GF-D8 (cell line): ENCODE measurements at places on chromosomes 2 and 18.

DNA sequence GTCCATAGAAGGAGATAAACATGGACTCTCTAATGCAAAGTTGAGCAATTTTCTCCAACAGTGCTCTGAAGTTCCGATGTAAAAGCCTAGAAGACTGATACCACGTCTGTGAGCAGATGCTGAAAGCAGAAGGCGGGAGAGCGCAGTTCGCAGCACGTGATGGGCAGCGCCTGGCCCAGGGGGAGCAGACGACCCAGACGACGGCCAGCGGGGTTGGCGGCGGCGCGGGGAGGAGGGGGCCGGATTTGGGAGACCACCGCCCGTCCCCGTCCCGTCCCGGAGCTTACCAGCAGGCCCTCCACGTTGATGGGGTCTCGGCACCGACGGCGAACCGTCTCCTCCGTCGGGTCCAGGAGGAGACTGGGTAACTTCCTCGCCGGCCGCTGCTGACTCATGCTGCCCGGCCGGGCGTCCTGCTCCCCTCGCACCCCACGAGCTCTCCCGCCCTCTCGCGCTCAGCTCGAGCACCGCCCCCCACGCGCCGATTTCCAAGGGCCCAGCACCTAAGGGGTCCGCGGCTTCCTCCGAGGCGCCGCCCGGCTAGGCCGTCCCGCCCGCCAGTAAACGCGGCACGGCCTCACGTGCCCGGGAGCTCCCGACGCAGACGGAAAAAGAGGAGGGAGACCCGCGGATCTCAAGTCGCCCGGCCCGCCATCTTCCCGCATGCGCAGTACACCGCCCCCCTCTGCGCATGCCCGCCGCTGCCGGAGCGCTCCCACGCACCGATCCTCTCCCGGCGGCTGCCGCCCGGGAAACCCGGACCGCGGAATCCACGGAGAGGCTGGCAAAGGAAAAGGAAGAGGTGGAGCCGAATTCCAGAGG lies at the start of gene E2F6:
E2F6 (minus strand) TSS at position 677 of the 822 bp plus-strand sequence; CDS start at position 395, 282 bp downstream.
- DNase-seq = peak; percentile 62

- peak; percentile 16 for DNase-seq
Measured at GRCh38 chr18:48539406-48540250, 797 bp downstream of the CTIF start.

GRCh38 chr18:45243340-45244110 lies 371.8 kb upstream of the SLC14A2 start:
- DNase-seq = no peak

- DNase-seq = no peak
Measured at GRCh38 chr18:3592864-3593263, 142.9 kb downstream of the TGIF1 start.

GRCh38 chr2:218465987-218466633 lies 47.2 kb downstream of the VIL1 start:
- no peak for DNase-seq

DNA sequence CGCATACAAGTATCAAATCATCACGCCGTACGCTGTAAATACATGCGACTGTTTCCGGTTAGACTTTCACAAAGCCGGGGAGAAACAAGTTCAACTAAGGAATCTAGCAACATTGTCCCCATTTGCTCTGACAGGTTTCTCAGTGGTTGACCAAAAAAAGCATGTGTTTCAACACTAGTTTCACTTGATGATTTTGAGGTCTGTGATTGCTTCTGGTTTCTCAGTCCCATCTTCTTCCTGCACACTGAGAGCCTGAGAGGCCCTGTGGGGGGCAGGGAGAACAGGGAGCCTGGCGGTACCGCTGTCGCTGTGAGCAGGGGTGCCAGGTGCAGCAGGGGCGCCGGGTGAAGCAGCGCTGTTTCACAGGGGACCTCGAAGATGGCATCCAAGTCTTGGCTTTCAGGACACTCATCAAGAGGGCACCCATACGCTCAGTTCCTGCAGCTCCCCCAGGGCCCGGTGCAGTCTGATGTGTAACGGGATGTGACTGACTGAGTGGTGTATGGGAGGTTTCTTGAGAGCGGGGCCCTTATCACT lies 270.9 kb downstream of the TWIST2 start:
- no peak for DNase-seq

GRCh38 chr2:231985823-231986261 lies 24.3 kb downstream of the DIS3L2 start:
- no peak for DNase-seq

DNA sequence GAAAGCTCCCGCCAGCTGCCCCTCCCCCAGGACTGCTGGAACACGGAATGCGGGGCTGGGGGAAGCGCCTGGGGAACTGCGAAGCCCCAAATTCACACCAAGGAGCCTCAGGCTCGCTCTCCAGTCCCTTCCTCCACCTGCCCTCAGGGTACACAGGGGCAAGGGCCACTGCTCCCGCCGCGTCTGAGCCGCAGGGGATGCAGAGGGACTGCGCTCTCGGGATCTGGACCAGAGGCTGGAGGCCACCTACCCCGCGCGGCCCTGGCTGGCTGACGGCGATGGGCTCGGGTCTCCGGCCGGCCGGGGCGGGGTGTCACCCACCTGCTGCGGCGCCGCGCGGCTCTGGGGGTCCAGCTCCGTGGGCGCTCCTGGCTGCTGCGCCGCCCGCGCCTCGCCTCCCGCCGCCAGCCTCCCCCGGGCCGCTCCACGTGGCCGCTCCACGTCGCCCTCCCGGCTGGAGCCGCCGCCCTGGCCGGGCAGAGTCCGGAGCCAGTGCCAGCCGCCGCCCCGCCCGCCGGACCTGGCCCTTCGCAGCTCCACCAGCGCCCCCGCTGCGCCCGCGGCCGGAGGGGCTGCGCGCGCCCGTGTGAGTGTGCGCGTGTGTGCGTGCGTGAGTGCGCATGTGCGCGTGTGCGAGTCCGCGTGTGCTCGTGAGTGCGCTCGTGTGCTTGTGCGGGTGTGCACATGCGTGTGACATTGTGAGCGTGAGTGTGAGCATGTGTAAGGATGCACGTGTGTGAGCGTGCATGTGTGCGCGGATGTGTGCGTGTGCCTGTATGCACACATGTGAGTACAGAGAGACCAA lies at the start of gene CGREF1:
CGREF1 (minus strand) TSS at position 604 of the 805 bp plus-strand sequence. CDS start 14,762 bp downstream, outside the sequence.
- DNase-seq = no peak

- DNase-seq = no peak
Measured at GRCh38 chr2:228728961-228729360, 542.1 kb downstream of the PID1 start.

GRCh38 chr18:12092398-12093229 lies 1.0 kb upstream of the ANKRD62 start:
- peak; percentile 11 for DNase-seq

GRCh38 chr2:168181825-168182224 lies 65.6 kb downstream of the STK39 start:
- DNase-seq = no peak

GRCh38 chr2:217402761-217403383 lies 543.0 kb upstream of the TNP1 start:
- no peak for DNase-seq

- DNase-seq = no peak
Measured at GRCh38 chr2:23009545-23010149, 375.3 kb upstream of the KLHL29 start.

DNA sequence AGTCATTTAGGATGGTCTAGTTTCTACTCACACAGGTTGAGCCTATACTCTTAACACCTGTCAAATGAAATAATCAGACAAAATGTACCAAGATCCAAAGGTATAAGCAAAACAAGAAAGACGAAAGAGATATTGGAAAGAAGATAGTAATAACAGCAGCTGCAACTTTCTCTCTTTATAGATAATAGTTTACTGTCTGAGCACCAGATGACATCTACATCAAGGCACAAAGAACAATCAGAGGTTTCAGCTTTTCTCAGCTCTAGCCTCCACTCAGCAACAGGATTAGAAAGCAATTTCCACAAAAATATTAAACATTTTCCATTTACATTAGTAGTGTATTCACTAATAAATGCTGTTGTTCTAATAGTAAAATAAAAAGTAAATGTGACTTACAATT lies 66.3 kb downstream of the RTTN start:
- DNase-seq = no peak

- no peak for DNase-seq
Measured at GRCh38 chr2:157447031-157447430, 3.1 kb upstream of the CYTIP start.

DNA sequence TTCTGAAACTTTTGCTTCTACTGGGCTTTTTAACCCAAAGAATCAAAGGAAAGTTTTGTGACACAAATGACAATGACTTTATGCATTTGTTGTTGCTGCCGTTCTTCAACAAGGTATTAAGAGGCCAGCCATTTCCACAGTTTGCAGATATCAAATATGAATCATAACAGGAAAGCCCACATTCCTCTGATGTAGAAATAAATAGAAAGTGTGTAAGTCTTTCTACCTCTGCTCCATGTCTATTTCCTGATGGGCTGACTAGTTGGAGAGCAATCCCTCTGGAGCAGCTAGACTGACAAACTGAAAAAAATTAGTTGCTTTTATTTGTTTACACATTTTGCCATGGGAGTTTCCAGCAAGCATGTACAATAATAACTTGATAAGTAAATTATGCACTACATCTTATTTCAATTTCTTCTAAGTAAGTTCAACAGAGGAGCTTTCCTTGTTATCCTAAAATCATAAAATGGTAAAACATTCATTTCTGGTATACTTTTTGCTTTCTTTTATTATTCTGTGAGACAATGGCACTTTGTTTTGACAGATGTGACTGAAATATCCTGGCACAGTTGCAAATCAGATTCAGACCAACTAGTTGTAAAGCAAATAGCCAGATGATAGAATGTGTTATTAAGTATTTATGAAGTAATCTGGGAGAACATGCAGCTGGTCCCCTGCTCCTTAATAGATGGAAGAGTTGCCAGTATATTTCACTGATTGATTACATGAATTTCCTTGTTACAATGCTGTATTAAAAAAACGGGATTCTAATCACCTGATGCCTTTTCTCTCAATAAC lies 266.7 kb downstream of the METTL4 start:
- DNase-seq = no peak

DNA sequence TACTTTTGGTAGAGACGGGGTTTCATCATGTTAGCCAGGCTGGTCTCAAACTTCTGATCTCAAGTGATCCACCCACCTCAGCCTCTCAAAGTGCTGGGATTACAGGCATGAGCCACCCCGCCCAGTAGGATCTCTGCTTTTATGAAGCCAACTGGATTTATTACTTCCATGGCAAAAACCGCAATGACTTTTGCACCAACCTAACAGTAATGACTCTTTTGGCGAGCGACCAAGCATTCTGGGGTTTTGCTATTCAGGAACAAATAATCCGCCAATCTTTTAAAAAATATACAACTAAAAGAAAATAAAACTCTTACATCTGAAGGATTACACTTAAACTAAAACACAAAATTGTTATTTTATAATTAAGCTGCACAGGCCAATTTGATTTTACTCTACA lies 260.6 kb downstream of the ZEB2 start:
- no peak for DNase-seq

- DNase-seq = no peak
Measured at GRCh38 chr2:161134547-161135518, 25.4 kb upstream of the TANK start.

- no peak for DNase-seq
Measured at GRCh38 chr2:24586955-24587354, 95.9 kb downstream of the NCOA1 start.

- DNase-seq = peak; percentile 78
Measured at GRCh38 chr2:112055730-112056625, 909 bp downstream of the TMEM87B start.

GRCh38 chr2:65311596-65311995 lies 84.0 kb downstream of the ACTR2 start:
- no peak for DNase-seq

DNA sequence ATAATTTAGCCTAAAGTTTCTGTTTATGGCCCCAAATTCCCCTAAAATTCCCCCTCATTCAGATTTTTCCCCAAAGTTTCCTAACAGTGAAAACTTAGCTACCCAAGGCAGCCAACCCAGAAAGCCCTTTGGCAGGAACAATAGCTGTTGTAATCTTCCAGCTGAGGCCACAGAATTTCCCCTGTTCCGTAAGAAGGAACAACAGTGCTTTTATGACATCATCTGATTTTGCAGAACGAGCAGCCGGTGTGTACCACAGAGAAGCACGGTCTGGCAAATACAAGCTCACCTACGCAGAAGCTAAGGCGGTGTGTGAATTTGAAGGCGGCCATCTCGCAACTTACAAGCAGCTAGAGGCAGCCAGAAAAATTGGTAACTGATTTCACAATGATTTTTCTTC lies 6.3 kb downstream of the TNFAIP6 start:
- peak; percentile 68 for DNase-seq

GRCh38 chr18:7363338-7363737 lies 132.4 kb downstream of the LRRC30 start:
- no peak for DNase-seq

GRCh38 chr2:135862718-135863117 lies 13.5 kb downstream of the MCM6 start:
- DNase-seq = no peak

- no peak for DNase-seq
Measured at GRCh38 chr2:235636546-235636945, 142.7 kb downstream of the AGAP1 start.

DNA sequence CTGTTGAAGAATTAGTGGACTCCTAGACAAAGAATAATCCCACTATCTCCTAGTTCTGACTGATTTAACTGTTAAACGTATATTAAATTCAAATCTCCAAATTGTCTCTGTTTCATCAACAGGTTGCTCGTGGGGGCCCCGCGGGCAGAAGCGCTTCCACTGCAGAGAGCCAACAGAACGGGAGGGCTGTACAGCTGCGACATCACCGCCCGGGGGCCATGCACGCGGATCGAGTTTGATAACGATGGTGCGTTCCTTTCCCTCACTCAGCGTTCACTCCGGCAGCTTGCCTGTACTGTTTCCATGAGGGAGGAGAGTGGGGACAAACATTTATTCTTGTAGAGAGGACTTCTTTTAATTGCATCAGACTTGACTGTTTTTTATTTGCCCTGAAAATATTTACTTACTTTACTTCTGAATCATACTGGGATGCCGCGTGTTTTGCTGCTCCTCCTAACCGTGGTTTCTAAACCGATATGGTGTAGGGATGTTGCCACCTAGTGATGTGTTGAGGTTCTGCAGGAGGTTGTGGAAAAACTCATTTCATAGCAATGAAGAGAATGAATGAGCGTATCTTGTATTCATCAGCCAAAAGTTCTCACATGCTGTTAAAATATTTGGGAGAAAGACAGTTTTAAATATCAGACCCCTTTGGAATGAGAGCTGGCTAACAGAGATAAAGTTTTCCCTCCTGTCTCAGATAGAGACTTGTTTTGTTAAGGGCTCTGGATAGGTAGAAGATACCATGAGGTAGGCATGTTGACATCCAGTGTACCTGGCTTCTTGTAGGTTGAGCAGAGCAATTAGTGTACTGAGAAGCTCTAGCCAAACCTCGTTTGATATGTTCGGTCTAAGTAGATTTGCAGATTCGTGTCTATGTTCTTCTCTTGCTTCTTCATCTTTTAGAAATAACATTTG lies 38.3 kb downstream of the ITGA6 start:
- DNase-seq = peak; percentile 21

- no peak for DNase-seq
Measured at GRCh38 chr2:54634564-54635511, 88.6 kb upstream of the EML6 start.

GRCh38 chr2:201298462-201299052 lies 38.2 kb downstream of the CASP8 start:
- no peak for DNase-seq

GRCh38 chr2:146506851-146507250 lies 1338.0 kb upstream of the ACVR2A start:
- no peak for DNase-seq

GRCh38 chr2:150212722-150213171 lies 274.7 kb downstream of the RND3 start:
- no peak for DNase-seq
